Activated CD4-positive, CD25-positive, alpha-beta regulatory T cell treated with anti-CD3 and anti-CD28 coated beads, Interleukin-2, amount 50 U/mL, for 72 hours (primary cell): ENCODE measurements at places on chromosomes 1 and 21.

GRCh38 chr1:18041685-18042355, 65.8 kb upstream of the IGSF21 start:
- no peak for DNase-seq

GRCh38 chr1:18949686-18950400, 6.6 kb downstream of the IFFO2 start:
- no peak for DNase-seq

DNA sequence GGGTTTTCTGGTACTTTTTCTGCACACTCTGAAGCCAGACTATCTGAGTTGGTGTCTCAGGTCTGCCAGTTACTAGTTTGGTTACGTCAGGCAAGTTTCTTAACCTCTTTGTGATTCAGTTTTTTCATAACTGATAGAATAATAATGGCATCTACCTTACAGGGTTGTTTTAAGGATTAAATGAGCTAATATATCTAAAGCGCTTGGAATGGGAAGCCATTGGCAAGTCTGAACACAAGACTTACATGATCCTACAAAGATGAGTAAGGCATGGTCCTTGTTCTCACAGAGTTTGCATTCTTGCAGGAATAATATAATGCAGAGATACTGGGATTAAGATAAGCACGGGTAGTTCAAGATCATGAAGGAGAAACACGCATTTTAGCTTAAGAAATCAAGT, 9.2 kb upstream of the DENND2D start:
- DNase-seq: no peak

DNA sequence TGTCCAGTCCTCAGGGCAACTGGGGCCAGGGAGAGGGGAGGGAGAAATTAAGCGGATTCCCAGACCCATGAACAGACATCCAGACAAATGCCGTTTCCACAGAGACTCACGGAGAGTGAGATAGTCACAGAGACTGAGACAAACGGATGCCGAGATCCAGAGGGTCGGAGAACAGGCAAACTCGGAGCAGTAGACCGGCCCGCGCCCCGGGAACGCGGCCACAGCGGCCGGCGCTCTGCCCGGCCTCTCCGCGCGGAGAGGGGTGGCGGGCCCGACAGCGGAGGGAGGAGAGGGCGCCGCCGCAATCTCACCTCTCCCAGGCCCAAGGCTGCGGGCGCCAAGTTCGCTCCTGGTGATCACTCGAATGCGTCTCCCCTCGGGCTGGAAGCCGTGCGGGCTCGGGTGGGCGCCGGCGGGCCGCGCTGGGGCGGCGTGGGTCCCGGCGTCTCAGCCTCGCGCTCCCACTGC, 831 bp upstream of the FOXD2 start:
- DNase-seq: no peak

GRCh38 chr1:238811211-238811879, 575.0 kb upstream of the CHRM3 start:
- DNase-seq: no peak

- no peak for DNase-seq
These were observed 10.4 kb downstream of the OLFML2B start for GRCh38 chr1:162013289-162013688.

DNA sequence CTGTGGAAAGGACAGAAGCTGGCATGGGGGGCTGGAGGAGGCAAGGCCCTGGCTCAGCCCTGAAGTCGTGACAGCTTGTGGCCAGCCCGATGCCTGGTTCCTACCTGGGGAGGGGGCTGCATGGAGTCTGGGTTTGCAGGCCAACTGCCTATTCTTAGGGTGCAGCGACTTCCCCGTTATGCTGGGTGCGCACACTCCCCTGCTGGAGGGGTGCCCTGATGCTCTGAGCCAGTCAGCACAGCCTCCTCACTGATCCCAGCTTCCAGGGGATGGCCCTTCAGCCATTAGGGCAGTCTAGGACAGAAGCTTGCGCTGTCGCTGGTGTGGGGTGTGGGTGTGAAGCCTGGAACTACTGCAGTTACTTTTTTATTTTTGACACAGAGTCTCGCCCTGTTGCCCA, 30.0 kb upstream of the SLC19A1 start:
- no peak for DNase-seq

DNA sequence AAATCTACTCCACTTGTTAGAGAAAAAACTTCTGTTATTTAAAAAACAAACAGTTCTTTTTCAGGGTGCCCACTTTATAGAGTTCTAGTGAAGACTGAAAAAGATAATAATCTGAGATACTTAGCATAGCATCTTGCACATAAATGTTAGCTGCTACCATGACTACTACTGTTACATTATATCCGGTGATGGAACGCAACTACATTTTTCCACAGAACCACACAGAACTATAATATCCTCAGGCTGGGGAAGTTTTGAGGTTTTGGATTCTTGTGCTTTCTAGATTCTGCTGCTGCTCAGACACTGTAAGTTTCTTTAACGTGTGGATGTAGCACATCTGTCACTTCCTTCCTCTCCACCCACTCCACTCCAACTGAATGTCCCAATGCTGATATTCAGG, 110.3 kb downstream of the PTPN14 start:
- no peak for DNase-seq

GRCh38 chr1:29123887-29124365, at the start of gene TMEM200B:
Gene TMEM200B, minus strand, starts transcription at chr1:29123903. Its CDS starts 2,075 bp downstream, at chr1:29121828.
- DNase-seq: no peak

- no peak for DNase-seq
These were observed 31.4 kb downstream of the TMEM53 start for GRCh38 chr1:44642925-44643324.

DNA sequence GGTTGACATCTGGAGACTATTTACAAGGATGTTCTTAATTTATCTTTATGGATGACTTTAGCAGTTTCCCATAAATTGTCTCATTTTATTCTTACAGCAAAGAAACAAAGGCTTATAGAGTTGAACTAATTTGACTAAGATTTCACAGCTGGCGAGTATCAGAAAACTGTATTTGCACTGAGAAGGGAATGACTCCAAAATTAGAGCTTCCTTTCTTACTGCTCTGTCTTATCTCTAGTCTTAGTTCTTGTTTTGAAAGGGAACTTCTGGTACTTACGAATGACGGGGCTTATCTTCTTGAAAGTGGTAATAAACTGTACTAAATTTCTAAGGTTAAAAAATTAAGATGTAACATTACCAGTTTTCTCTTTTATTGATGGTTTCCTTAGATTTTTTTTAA, 13.6 kb downstream of the CNST start:
- no peak for DNase-seq

DNA sequence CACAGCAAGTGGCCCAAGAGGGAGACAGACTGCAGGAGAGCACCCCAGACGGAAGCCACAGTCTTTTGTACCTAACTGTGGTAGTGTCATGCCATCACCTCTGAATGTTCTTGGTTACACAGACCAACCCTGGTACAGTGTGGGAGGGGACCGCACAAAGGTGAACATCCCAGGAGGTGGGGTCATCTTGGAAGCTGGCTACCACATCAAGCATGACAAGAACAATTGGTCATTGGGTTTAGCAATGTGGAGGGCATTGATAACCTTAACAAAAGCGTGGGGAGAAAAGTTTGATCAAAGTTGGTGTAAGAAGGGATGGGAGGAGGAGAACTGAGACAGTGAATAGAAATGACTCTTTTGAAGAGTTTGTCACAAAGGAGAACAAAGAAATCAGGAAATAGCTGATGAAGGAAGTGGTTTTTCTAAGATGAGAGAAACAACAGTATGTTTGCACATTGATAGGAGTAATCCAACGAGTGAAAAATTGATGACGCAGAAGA, 87.1 kb upstream of the CACNA1E start:
- DNase-seq: peak; percentile 40
